GM04503 (cell line): ENCODE measurements at places on chromosomes 5 and 9.

GRCh38 chr5:45376417-45376816 lies 319.8 kb downstream of the HCN1 start:
- no peak for DNase-seq

DNA sequence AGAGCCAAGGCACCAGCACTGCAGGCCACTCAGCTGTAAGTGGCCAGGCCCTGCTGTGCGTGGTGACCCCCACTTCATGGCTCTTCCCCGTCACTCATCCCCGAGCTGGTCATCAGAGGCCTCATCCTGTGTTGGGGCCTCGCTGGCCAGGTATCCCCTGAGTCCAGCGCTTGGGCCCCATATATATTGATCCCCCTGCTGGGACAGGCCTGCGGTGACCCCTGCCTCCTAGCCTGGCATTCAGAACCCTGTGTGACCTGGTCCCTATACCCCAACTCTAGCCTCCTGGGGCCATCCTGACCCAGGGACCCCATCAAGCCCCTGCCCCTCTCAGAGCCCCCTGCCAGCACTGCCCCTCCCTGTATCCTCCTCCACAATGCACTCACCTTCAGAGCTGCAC lies 12.7 kb downstream of the GBGT1 start:
- no peak for DNase-seq

DNA sequence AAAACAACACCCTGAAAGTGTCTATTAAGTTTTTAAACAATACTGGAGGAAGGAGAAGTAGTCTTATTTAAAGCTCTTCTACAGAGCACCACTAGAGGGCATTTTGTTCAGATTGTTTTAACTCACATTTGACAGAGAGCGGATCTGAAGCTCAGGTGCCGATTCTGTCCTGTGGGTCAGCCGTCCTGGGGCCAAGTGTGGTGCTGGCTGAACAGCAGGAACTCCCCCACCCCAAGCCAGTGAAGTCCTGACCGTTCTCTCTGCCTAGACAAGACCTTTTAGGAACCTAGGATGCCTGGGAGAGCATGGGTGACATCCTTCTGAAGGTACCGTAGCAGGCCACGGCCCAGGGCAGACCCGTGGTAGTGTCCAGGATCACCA lies 3.9 kb downstream of the EXOC3 start:
- DNase-seq: no peak

DNA sequence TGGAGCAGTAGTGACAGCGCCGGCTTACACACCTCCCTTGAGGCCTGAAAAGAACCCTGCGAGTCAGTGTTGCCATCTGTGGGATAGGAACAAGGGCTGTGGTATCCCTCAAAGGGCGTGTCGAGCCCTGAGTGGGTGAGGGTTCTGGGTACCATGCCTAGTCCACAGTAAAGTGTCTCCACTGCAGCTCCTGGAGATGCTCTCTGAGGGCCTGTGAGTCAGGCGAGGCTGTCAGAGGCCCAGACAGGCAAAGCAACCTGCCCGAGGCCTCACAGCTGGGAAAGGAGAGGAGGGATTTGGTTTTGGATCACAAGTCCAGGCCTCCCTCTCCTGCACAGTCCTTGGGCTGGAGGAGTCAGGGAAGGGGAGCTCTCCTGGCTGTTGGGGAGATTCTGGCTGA lies 6.1 kb downstream of the PRRX2 start:
- DNase-seq: no peak

- DNase-seq: no peak
These were observed 70.2 kb downstream of the FBXL17 start for GRCh38 chr5:108311682-108312081.

- no peak for DNase-seq
These were observed 22.6 kb downstream of the PTPN3 start for GRCh38 chr9:109475526-109475925.
